ENCODE measurements at places on chromosomes 4 and X.

DNA sequence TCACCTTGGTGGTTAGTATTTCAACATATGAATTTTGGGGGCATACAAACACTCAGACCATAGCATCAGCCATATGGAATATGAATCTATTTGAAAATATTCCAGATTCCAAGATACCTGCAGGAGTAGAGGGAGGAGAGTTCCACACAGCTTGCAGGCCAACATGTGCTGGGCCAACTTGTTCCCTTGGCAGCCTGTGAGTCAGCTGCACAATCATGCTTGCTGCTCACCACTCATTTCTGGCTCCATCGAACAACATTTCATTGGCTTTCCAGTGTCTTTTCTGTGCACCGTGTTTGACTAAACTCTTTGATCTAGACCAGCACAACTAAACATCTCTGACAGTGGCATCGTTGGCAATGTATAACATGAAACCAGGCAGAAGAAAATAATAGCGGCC lies 282.5 kb upstream of the RASGEF1B start:
- DNase-seq: no peak
- no peak overlapping the region for H3K27ac ChIP-seq

DNA sequence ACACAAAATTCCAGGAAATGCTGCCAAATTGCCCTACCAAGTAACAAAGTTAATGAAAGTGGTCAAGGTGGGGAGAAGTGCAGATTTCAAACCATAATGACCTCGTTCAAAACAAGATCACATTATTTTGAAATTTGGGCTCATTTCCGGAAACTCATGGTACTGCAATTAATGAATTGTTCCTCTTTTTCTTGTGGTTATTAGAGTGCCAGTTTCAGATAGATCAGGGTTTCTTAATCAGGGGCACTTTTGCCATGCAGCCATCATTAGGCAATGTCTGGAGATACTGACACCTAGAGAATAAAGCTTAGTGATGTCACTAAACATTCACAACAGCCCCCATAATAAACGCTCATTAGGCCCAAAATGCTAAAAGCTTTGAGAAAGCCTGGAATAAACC lies 381.5 kb upstream of the GALNT7 start:
- H3K4me1 ChIP-seq: no peaks in the 10 kb centered on the region
- DNase-seq: no peak
- H3K36me3 ChIP-seq: no peaks in the 10 kb centered on the region

- no peak overlapping the region for H3K4me3 ChIP-seq
- DNase-seq: no peak
- H3K27me3 ChIP-seq: no peaks in the 10 kb centered on the region
- H3K36me3 ChIP-seq: no peaks in the 10 kb centered on the region
Measured at GRCh38 chr4:88810325-88810724, 112.7 kb upstream of the NAP1L5 start.

GRCh38 chrX:1554469-1555210 lies 17.7 kb upstream of the P2RY8 start:
- no peaks in the 10 kb centered on the region for H3K4me1 ChIP-seq
- no peak overlapping the region for H3K27ac ChIP-seq
- no peaks in the 10 kb centered on the region for H3K27me3 ChIP-seq
- H3K4me3 ChIP-seq: no peak overlapping the region
- H3K36me3 ChIP-seq: no peaks in the 10 kb centered on the region

GRCh38 chrX:35098419-35098818 lies 155.8 kb downstream of the FAM47B start:
- H3K36me3 ChIP-seq: no peaks in the 10 kb centered on the region
- no peak overlapping the region for H3K27ac ChIP-seq
- DNase-seq: no peak
- no peak overlapping the region for H3K4me3 ChIP-seq

DNA sequence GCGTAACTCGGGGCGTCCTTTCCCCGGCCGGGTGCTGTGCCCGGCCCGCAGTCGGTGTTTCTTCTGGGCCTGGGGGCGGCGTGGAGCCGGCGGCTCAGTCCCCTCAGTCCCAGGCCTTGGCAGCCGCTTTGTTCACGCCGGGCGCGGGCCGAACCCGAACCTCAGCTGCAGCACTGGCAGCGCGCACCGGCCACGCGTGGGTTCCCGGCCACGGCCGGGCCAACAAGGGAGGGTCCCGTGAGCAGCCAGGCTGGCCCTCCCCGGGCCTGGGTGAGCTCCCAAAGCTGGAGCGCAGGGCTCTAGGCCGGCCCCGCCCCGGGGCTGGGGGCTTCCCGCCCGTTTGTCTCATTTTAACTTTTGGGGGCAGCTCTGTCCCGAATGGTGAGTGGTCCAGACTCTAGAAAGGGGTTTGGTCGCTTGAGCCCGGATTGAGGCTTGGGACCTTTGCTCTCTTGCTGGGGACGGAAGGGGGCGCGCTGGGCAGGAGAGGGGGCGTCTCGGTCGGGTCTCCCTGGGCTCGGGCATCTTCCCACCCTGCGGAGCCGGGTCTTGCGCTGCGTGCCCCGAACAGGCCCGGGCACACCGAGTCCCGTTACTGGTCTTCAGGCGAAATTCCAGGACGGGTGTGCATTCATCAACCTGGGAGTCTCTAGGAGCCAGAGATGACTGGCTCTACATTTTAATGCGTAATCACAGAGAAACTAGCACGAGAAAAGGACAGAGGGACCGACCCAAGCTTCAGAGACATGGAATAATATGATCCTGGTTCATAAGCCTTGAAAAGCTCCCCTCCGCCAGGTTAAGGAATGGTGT lies 177.1 kb downstream of the CBR4 start:
- no peaks in the 10 kb centered on the region for H3K27me3 ChIP-seq
- no peak for DNase-seq
- H3K4me1 ChIP-seq: peaks cover 18% of the 10 kb centered on the region
- H3K4me3 ChIP-seq: peak overlapping the region; percentile 66
- H3K27ac ChIP-seq: no peak overlapping the region

- DNase-seq: no peak
- no peaks in the 10 kb centered on the region for H3K27me3 ChIP-seq
- H3K27ac ChIP-seq: no peak overlapping the region
- no peaks in the 10 kb centered on the region for H3K36me3 ChIP-seq
- H3K4me3 ChIP-seq: no peak overlapping the region
Measured at GRCh38 chr4:186472948-186473347, 82.4 kb downstream of the MTNR1A start.

GRCh38 chr4:20046931-20047677 lies 204.6 kb upstream of the SLIT2 start:
- H3K4me1 ChIP-seq: no peaks in the 10 kb centered on the region
- no peak overlapping the region for H3K27ac ChIP-seq
- DNase-seq: no peak
- no peak overlapping the region for H3K4me3 ChIP-seq

- no peak overlapping the region for H3K27ac ChIP-seq
- DNase-seq: no peak
- no peak overlapping the region for H3K4me3 ChIP-seq
- H3K27me3 ChIP-seq: no peaks in the 10 kb centered on the region
Measured at GRCh38 chr4:40837094-40837870, 87.5 kb downstream of the NSUN7 start.

DNA sequence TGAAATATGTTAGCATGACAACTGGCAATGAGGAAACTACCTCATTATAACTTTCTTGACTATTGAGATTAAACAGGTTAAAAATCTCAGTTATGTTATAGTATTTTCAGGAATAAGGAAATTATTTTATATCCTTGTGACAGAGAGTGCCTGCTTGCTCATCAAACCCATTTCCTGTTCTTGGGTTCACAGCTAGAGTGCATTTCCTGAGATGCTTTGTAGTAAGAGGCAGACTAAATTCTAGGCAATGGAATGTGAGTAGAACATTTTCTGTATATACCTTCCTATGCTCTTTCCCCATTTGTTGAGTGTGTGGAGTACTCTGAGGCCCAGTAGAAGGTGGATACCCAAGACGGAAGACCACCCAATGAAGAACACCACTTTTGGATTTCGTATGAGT lies 96.9 kb upstream of the CASK start:
- no peaks in the 10 kb centered on the region for H3K27me3 ChIP-seq
- H3K4me1 ChIP-seq: no peaks in the 10 kb centered on the region
- H3K36me3 ChIP-seq: no peaks in the 10 kb centered on the region
- H3K27ac ChIP-seq: no peak overlapping the region
